ENCODE measurements at places on chromosomes 5 and 9.

DNA sequence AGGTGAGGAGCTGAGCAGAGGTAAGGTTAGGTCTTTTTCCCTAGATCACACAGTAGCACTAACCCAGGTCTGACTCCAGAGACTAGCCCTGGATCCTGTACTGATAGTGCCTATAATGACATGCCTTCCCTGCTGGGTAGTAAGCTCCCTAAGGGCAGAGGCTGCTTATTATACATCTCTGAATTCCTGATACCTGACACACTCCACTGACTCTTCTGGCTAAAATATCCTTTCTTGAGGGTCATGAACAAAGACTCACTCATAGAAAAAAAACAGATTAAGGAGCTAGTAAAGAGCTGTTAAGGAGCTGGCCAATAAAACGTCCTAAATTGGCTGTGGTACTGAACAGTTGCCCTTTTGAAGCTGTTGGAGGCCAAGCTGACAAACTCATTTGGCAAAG is 149.0 kb upstream of the ITGA1 start:
- no peak for DNase-seq

DNA sequence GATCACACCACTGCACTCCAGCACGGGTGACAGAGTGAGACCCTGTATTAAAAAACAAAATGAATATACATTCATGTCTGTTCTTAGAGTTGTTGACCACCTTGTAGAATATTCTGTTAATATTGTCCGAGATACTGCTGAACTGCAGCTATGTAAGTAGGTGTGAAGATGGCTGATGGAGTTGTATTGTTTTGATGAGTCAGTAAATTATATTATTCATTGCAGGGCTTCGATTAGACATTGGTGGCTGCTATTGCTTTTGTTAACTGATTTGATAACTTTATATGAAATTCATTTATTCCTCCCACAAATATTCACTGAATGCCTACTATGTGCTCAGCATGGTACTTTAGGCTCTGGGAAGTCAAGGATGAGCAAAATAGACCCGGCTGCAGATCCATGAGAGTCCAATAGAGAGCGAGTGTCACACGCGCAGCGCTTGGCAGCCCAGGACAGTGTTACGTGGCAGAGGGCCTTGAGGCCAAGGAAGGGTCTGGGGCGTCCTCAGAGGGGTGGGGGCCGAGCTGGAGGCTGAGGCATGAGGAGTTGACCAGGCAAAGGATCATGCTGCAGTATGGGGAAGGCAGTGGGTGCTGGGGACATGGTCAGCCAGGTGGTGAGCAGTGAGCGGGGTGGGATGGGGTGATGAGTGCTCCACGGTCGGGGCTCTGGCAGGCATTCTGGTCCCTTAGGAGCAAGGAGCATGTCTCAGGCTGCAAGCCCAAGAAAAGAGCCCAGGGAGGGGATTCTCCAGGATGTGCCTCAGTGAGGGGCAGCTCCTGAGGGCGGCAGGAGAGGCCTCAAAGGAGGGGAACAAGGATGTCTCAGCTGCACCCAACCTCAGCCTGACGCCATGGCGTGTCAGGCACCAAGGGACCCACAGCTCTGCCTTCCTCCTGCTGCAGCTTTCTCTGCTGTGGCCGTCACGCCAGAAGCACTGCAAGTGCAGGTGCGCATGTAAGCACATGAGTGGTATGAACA is 243.5 kb downstream of the GADD45G start:
- DNase-seq = no peak

DNA sequence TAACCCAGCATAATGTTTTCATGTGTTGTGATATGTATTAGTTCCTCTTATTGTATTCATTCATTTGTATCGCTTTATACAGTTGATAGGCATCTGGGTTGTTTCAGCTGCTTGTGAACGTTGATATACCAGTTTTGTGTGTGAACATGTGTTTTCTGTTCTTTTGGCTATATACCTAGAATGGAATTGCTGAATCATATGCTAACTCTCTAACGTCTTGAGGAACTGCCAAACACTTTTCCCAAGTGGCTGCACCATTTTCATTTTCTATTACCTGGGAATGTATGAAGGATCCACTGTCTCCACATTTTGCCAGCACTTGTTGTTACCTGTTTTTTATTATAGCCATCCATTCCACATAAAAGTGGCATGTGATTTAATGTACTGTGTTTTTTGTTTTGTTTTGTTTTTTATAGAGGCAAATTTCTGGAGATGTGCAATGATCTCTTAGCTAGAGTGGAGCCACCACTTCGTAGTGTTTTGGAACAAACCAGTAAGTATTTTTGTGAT is 34.6 kb downstream of the HSPA4 start:
- no peak for DNase-seq

GRCh38 chr9:93577078-93577974 is 942 bp downstream of the PHF2 start:
- peak; percentile 38 for DNase-seq

DNA sequence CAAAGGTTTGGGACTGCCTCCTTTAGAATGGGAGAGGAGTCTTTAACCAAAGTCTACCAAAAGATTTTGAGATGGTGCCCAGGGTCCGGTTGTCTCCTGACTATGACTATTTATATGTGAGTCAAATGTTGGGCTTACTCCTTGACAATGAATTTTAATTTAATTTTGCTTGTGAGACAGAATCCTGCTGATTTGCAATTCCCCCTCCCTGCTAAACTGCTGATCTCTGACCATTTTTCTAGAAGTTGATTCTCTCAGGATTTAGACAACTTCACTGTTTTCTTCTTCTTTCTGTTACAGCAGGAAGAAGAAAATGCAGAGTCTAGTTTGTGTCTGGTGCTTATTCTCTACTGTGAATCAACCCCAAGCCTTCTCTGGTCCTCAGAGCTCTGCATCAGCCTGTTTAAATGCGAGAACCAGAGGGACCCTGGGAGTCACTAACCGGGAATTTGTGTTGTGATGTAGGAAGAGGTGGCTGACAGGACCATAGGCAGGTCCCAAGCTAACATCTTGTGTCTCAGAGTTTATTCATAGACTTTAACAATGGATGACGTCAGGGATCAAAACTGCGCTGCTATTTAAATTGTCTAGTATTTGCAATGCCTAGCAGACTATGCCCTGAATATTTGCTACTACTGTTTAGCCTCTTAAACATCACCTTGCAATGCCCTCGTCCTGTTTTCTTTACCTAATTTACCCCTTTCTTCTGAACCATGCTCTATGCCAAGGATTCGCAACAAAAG is 124.0 kb upstream of the TAF11L2 start:
- no peak for DNase-seq

GRCh38 chr9:115146581-115147021 is 28.6 kb upstream of the TNC start:
- DNase-seq = peak; percentile 77

GRCh38 chr5:170263906-170264305 is 31.1 kb downstream of the C5orf58 start:
- DNase-seq = no peak

DNA sequence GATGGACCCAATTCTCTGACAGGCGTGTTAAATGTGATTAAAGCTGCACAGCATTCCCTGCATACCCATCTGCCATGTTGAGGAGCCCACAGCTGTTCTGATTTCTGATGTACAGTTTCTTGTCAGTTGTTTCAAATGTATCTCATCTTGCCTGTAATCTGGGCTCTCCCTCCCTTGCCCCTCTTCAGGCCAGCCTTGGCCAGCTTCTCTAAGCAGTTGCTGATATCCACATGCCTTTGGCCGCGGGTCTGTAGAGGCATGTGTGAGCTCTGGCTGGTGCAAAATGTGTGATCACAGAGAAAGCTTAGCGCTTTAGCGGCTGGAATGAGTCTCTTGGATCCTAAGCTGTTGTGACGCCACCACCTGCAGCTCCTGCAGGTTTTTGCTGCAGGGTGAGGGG is 332.0 kb downstream of the MLLT3 start:
- no peak for DNase-seq

GRCh38 chr9:109101202-109101595 is 18.5 kb downstream of the TMEM245 start:
- DNase-seq = no peak

- DNase-seq = no peak
Observed at GRCh38 chr9:38120961-38121360, 51.9 kb upstream of the SHB start.

GRCh38 chr9:27528076-27528885 is 1.3 kb downstream of the MOB3B start:
- no peak for DNase-seq

DNA sequence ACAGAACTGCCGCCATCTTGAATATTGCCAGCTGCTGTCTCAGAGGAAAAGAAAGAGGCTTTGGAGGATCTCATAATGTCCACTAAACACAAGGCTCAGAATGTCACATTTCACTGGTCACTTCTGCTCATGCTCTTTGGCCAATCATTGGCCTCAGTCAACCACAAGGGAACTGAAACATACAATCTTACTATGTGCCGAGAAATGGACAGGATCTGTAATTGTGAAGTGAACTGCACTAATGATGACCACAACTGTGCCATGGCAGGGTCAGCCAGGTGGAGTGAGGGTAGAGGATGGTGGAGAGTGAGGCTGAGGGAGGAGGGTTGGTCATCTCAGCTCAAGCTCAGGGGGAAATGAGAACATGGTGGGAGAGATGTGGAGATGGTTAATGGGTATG is 32.8 kb downstream of the GDNF start:
- DNase-seq = no peak

GRCh38 chr9:99216073-99216472 is 5.7 kb downstream of the ALG2 start:
- DNase-seq = no peak

- DNase-seq = no peak
Observed at GRCh38 chr5:135337064-135337463, 62.0 kb downstream of the MACROH2A1 start.

DNA sequence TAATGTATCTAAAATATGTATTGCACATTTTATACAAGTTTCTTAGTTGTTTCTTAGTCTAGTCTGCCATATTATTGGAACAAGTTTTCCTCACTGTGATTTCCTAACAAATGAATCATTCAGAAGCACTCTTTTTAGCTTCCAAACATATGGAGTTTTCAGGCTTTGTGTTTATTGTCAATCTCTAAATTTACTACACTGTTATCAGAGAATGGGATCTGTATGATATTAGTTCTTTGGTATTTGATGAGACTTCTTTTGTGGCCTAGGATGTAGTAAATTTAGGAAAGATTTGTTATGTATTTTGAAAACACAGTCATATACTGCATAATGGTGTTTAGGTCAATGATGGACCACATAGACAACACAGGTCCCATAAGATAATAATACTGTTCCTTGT is 25.7 kb downstream of the SREK1IP1 start:
- no peak for DNase-seq

- DNase-seq = no peak
Observed at GRCh38 chr5:107395632-107396350, 274.9 kb downstream of the EFNA5 start.

DNA sequence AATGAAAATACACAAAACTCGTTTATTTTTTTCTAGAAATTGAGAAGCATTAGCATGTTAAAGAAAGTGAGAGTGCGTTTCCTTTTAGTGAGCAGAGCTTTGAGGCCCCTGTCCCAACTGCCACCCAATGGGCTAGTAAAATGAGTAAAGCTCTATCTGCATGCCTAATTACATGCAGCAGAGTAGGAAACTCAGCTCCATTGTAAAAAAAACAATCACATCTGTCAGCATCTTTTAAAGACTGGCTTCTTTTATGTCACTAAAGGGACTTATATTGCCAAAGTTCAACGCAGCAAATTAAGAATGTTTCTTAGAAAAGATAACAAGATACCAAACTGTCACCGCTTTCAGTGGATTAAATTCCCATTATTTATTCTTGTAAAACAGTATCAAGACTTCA is 154.0 kb downstream of the SNCAIP start:
- DNase-seq = no peak

DNA sequence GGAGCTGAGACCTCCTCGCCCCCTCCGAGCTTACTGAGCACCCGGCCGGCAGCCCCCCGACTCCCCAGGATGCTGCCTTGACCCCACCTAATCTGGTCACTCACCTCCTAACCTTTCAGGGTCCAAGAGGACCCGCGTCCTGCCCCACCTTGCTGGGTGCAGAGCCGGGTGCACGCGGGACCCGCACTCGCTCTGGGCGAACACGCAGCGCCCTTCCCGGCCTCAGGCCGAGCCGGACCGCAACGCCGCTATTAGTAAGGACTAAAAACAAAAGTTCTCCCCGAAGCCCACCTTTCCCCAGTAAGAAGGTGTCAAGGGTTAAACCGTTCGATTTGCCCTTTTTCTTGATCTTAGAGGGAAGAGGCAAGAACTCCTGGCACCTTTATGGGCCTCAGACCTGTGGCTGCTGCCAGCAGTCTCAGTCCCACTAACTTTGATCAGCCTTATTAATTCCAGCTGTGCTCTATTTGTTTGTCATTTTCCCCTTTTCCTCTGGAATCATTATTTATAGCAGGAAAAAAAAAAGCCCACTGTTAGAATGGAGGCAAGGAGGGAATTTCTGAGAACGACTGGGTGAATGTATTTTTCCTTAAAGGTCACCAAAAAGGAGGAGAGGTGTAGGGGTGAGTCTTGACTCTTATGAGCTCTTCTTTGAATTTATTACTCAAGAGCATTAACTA is 10.5 kb downstream of the IRX2 start:
- DNase-seq = no peak

DNA sequence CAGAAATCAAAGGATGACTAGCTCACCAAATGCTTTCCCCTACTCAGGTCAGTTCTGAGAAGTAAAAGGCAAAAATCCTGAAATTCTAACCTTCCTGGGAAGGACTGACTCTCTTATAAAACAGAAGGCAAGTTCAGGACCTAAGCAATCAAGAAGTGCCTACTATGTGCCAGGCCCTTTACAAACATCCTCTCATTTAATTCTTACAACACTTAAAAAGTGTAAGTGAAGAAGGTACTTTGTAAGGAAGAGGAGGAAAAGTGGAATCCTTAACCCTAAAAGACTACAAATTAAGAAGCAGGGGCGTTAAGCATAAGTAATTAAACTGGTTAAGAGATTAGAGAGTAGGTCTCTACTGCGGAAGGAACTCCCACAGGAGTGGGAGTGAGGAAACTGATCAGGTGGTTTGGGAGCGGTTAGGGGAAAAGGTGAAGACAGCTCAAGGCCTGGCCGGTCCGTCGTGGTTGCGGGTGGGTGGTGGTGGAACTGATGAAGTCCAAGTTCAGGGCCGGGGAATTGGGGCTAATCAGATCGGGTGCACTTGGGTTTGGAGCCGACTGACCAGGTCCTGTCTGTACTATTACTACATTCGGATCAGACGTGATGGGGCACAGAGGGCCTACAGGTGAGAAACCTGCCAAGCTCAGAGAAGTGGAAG is 839 bp downstream of the MED27 start:
- DNase-seq = no peak

DNA sequence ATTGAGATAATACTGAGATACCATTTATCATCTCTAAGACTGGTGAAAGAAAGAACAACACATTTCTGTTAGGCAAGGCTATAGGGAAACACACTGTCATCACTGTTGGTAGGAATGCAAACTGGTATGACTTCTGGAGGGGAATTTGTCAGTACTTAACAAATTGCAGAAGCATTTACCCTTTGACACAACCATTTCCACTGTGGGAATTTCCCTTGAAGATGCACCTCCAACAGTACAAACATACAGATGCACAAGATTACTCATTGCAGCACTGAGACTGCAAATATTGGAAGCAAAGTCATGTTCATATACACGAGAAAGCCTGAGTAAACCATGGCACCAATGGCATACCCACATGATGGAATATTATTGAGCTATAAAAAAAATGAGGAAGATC is 17.6 kb downstream of the GM2A start:
- DNase-seq = no peak

- DNase-seq = no peak
Observed at GRCh38 chr5:40866844-40867243, 25.7 kb downstream of the CARD6 start.

GRCh38 chr5:14036947-14037346 is 92.5 kb upstream of the DNAH5 start:
- DNase-seq = no peak

- DNase-seq = no peak
Observed at GRCh38 chr9:93531374-93531773, 45.0 kb upstream of the PHF2 start.

Data from H54 (cell line).